ENCODE measurements at places on chromosomes 1 and 21.

GRCh38 chr1:6967431-6968111 is 182.3 kb downstream of the CAMTA1 start:
- DNase-seq, result no peak

DNA sequence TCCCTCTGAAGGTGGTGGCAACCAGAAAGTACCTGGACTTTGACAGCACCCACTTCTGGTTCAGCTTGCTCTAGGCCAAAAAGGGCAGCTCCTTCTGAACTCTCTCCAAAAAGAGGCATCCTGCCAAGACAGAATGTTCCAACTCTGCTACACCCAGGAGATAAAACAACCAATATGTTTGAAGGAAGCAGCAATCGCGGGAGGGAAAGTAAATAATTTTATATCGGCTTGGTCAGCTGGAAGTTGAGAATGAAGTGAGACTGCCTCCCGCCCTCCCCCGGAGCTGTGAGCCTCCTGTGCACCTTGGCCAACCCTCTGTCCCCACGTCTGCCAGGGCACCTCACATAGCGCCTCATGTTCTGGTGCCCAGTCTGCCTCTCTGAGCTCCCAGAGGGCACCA is 130.3 kb upstream of the ATP1A1 start:
- no peak for DNase-seq

DNA sequence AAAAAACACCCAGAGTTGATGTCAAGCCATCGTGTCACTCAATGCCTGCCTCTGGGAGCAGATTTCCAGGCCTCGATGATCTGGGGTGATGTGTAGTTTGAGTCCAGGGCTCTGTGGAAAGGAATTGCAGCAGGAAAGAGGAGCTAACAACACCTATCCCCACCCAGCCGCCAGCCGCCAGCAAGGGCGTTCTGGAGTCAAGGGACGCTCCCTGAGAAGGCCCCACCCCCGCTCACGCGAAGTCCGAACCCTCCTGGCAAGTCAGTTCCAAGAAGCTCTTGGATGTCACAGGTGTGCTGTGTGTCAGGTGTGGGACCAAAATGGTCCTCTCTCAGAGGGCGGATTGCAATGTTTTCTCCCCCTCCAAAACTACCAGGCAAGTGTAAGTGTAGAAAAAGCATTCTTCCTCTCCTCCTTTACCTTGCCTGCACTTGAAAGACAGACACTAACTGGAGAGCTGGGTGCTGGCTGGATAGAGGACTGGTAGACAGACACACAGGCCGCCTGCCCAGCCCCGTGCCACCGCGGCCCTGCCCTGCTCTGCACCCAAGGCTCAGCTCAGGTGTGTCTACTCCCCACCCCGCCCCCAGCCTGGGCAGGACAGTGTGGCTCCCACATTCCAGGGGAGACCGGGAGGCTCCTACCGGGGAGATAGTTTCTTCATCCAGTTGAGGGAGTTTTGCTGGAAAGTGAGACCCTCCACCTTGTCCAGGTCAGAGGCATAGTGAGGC is 8.5 kb downstream of the AGT start:
- DNase-seq, result no peak

- no peak for DNase-seq
These were observed 25.2 kb downstream of the PPP2R5A start for GRCh38 chr1:212310383-212310782.

DNA sequence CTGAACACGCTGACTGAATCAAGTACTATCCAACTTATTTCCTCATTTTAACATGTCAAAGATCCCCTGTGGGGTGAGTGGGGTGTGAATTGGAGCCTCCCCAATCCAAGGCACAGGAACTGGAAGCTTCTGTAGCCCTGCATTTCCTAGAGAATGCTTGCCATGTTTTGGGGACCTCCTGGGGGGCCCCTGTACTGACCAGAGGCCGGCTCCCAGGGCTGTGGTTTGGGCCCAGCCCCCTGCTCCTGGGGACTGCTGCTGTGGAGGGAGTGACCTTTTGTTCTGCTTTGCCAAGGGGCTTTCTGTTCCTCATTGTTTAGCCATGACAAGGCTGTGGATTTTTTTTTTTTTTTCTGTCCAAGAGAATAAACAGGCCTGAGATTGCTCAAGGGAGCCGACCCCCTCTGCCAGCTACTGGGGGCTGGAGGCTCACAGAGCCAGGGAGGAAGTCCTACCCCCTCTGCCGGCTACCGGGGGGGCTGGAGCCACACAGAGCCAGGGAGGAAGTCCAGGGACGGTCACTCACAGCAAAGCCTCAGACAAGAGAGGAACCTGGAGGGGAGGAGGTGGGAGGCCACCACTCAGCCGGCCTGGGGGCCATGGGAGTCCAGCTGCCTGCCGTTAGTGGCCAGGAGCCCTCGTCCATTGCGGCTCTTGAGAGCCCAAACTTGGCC is 17.4 kb downstream of the TNFRSF1B start:
- peak; percentile 83 for DNase-seq

DNA sequence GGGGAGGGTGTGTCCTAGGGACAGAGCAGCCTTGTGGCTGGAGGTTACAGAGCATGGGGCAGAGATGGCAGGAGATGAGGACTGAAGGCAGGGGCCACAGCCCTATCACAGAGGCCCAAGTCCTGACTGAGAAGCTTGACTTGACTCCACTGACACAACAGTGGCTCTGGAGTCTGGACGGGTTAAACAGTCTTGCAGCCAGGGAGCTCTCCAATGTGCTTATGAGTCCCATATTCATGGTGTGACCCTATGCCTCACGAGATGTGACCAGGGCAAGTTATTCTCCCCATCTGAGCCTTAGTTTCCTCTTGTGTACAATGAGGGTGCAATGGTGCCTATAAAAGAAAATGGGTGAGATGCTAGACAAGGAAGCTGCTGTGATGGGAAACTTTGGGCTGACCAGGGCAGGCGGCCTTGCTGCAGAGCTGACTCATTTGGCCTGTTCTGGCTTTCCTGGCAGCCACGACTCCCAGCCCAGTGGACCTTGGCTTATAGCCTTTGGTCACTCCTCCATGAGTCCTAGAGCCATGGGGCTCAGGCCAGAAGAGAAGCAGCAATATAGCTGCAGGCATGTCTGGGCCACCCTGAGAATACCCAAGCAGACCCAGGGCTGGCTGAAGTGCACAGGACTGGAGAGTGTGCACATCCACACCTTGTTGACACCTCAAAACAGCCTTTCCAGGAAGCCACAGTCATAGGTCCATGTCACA is 2.8 kb upstream of the TTC22 start:
- no peak for DNase-seq

DNA sequence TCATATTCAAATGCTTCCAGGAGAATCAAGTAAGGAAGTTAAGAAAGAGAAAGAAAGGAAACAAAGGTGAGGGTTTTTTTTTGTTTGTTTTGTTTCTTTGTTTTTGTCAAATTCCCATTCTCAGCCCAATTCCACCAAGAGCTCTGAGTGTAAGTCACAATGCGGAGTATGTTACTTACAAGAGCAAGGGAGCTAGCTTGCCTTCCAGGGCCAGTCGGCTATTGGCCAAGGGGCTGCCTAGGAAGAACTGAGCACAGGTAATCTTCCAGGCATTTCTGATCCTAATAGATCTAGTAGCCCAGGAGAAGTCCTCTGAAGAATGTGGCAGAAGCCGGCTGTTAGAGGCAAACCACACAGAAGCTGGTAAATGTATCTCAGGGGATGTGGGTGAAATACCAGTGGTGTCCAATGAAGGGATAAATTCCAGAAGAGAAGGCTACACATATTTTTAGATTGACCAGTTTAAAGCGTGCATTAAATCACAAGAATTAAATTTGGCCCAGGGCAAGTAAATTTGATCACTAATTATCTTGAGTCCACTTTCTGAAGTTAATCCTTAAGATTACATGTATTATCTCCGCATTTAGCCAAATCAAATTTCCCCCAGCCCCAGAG is 239.6 kb upstream of the ADAMTS5 start:
- DNase-seq, result no peak

DNA sequence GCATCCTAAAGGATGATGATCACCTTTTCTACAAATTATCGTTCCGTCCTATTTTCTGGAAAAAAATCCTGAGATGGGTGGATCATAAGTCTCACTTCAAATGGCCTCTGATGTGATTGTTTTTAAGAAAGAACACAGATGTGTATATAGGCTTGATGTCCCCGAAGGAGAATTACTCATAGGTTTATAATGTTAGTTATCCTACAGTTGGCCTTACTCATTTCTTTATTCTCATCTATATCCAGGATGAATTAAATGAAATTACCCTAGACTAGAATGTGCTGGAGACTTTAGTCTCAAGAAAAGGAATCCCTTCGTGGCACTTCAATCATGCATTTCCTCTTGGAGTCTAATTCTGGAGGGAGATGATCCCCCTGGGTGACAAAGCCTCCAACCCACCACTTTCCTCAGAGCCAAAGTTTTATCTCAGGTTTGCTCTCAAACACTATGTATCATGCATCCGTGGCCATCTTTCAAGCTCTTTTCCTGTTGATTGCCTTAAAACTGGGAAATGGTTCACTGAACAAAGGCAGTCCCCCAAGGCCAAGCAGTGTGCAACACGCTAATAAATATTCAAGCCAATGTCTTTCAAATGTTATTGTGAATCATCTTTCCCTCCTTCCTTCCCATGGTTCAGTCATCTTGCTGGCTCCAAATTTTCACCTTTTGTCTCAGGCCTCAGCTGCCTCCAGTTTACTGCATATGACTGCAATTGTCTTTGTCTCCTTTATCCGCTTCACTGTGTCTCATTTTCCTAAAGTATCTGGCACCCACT is 32.5 kb upstream of the SMYD2 start:
- no peak for DNase-seq

DNA sequence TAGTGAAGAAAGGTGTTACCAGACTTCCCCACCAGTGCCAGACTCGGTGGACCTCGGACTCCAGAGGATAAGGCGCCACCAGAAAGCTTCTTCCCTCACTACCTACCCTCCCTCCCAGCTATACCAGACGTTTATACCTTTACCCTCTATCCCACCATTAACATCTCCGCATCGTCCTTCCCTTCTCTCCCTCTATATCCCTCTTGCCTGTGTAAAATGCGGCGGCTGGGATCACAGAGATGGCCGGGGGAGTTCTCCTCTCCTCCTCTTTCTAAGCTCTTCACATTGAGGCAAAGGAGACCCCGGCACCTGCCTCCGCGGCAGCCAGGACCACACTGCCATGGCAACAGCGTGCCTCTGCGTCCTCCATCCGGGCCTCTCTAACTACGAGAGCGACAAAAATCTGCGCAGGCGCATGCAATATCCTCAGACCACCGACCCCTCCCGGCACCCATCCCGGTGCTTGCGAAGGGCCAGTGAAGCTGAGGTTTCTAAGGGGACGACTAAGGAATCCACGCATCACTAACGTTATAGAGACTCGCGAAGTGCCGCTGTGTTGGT is at the start of gene CCDC181:
TSS of gene CCDC181 (minus strand) at position 394 of the 561 bp plus-strand sequence. CDS start 2,547 bp downstream, outside the sequence.
- peak; percentile 32 for DNase-seq

GRCh38 chr1:230281556-230281955 is 144.6 kb downstream of the PGBD5 start:
- DNase-seq, result no peak

DNA sequence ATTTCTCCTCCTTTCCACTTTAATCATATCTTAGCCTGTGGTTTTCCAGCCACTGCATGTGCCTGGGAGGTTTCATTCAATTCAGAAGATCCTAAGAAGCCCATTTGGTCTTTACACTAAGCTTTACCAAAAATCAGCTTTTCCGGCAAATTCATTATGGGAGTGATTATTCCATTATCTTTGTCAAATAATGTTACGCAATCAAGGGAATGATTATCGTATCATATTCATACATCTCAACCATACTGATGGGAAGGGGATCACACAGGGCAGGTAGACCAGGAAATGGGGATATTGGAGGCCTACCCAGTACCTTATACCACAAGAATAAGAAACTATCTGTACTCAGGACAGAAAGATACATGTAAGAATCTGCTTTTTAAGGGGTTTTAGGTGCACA is 440.5 kb downstream of the GPATCH2 start:
- DNase-seq, result no peak

Data from brain pericyte (primary cell).